ENCODE measurements at places on chromosomes 13 and 19. TPM values are rescaled to one million over a fixed set of nuclear protein-coding genes. Genes with fewer than 3 reads are reported as not detected.

- H3K4me1 ChIP-seq: peaks cover 21% of the 10 kb centered on the region
- H3K27ac ChIP-seq: no peak overlapping the region
- no peak overlapping the region for H3K4me3 ChIP-seq
- peaks cover 36% of the 10 kb centered on the region for H3K36me3 ChIP-seq
- no peaks in the 10 kb centered on the region for H3K27me3 ChIP-seq
Observed at GRCh38 chr13:48429886-48430285, 17.0 kb upstream of the LPAR6 start.

DNA sequence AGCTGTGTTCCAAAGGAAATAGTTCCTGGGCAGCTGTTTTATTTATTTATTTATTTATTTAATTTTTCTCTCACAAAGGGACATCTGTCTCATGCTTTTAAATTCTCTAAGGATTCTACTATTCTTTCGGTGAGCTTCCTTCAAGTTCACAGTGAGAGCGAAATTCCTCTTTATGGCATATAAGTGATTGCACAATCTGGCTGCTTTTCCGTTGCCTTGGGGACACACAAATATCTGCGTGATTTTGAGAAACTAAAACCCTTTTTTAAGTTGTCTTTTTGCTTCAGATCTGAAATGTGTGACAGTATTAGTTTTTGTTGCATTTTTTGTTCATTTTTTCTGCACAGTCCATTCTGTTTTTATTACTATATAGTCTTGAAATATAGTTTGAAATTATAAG is 19.2 kb downstream of the ZNF486 start:
- no peak for DNase-seq
- no peaks in the 10 kb centered on the region for H3K27me3 ChIP-seq

GRCh38 chr13:28392428-28392827 is 102.5 kb downstream of the FLT1 start:
- H3K36me3 ChIP-seq: no peaks in the 10 kb centered on the region
- no peaks in the 10 kb centered on the region for H3K4me1 ChIP-seq
- H3K27me3 ChIP-seq: peaks cover 15% of the 10 kb centered on the region
- DNase-seq: no peak
- H3K4me3 ChIP-seq: no peak overlapping the region
- H3K27ac ChIP-seq: no peak overlapping the region

DNA sequence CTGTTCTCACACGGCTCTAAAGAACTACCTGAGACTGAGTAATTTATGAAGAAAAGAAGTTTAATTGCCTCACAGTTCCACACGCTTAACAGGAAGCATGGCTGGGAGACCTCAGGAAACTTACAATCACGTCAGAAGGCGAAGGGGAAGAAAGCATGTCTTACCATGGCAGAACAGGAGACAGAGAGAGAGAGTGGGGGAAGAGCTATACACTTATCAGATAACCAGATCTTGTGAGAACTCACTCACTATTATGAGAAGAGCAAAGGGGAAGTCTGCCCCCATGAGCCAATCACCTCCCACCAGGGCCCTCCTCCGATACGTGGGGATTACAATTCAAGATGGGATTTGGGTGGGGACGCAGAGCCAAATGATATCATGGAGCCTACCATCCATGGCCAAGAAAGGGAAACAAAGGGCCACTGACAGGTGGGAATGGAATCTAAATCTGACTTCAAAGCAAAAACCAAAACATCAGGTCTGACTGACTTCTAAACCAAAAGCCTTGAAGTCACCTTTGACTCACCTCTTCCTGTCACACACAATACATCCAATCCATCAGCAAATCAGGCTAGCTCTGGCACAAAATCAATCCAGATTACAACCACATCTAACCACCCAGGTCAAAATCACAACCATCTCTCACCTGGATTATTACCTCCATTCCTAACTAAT is 189.7 kb downstream of the ENOX1 start:
- no peak overlapping the region for H3K4me3 ChIP-seq
- no peak overlapping the region for H3K27ac ChIP-seq
- no peaks in the 10 kb centered on the region for H3K36me3 ChIP-seq
- DNase-seq: no peak

DNA sequence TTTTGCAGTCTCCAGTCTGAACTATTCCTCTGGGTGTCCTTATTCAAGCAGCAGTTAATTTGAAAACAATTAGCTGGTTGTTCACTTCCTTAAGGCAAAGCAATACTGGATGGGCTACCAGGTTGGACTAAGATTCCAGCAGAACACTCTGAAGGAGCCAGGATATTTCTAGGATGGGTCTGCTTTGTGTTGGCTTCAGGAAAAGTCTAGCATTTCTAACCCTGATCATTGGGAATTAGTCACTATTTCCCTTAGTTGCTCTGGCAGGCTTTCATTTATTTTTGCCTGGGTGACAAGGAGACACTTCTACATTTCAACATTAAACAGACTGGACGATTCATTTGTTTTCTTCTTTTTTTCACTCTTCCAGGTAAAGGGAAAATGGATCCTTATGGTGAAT is 228.4 kb downstream of the ENOX1 start:
- H3K4me3 ChIP-seq: no peak overlapping the region
- no peak for DNase-seq
- H3K27me3 ChIP-seq: peaks cover 37% of the 10 kb centered on the region
- no peak overlapping the region for H3K27ac ChIP-seq

- no peaks in the 10 kb centered on the region for H3K27me3 ChIP-seq
- H3K4me1 ChIP-seq: no peaks in the 10 kb centered on the region
Observed at GRCh38 chr13:35914662-35915061, 216.5 kb downstream of the DCLK1 start.

GRCh38 chr19:28485292-28485691 is 727.7 kb downstream of the UQCRFS1 start:
- no peak overlapping the region for H3K4me3 ChIP-seq
- no peak overlapping the region for H3K27ac ChIP-seq
- H3K36me3 ChIP-seq: no peaks in the 10 kb centered on the region
- H3K27me3 ChIP-seq: no peaks in the 10 kb centered on the region

GRCh38 chr19:10318807-10319682 is 3.2 kb upstream of the FDX2 start:
- DNase-seq: no peak
- H3K36me3 ChIP-seq: peaks cover 28% of the 10 kb centered on the region
- no peak overlapping the region for H3K27ac ChIP-seq
- no peak overlapping the region for H3K4me3 ChIP-seq
- H3K27me3 ChIP-seq: no peaks in the 10 kb centered on the region

DNA sequence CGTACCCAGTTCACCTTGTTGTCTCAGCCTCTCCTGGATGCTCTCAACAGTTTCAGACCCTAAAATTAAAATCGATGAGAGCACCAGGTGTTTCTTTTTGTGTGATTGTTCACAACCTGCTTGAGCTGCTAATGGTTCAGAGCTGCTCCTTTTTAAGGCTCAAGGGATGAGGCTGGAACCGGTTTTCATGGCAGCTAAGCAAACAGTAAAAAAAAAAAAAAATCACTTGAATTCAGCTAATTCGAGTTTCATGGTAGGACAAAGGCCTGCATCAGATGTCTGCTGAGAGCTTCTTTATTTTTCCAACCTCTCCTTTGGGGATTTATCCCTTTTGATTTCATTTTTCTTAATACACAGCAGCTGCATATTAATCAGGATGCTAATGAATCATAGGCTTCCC is 6.5 kb downstream of the SYCE2 start:
- no peak for DNase-seq
- H3K27ac ChIP-seq: no peak overlapping the region
- H3K4me1 ChIP-seq: peaks cover 33% of the 10 kb centered on the region

The FXYD3 gene
- total RNA-seq: not detected

The RYR1 gene
- 1.5 TPM for total RNA-seq

The PLA2G4C gene
- total RNA-seq: 0.82 TPM

The ZNF443 gene
- 3.7 TPM for total RNA-seq

The LDLR gene
- total RNA-seq: 141 TPM

The CGB7 gene
- total RNA-seq: not detected

The PTGIR gene
- total RNA-seq: 1.8 TPM
